ENCODE measurements at places on chromosomes 5 and 9. TPM values are rescaled to one million over a fixed set of nuclear protein-coding genes. Genes with fewer than 3 reads are reported as not detected.

The C6 gene
- total RNA-seq, result not detected

DNA sequence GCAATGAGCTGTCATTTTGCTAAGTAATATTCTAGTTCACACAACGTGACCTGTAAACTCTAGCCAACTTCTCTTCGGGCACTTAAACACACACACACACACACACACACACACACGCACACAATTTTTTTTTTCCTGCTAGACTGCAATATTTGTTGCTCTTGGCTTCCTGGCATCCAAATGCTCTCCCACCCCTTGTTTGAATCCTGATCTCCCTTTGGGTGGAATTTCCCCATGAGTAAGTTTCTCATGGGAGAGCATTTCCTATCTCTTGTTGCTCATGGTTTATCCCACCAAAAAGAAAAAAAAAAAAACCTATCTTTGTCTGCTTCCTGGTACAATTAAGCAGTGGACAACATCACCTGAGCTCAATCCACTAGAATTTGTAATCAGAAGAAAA lies 54.7 kb upstream of the TSLP start:
- no peak for DNase-seq

DNA sequence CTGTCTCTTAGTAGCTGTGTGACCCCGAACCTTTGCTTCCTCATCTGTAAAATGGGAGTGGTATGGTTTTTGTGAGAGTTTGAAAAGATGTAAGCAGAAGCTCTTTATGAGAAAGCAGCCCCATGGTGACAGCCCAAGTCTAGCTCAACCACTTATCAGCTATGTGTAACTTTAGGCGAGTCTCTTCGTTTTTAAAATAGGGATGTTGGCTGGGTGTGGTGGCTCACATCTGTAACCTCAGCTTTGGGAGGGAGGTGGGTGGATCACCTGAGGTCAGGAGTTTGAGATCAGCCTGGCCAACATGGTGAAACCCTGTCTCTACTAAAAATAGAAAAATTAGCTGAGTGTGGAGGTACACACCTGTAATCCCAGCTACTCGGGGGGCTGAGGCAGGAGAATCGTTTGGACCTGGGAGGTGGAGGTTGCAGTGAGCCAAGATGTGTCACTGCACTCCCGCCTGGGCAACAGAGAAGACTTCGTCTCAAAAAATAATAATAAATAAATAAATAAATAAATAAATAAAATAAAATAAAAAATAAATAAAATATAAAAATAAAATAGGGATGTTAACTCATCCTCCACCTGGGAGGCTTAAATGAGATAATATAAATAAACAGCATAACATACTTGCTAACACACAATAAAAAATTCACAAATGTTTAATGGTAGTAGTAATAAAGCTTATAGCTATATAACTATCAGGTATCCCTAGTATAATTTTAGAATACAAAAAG lies 71.7 kb downstream of the APBA1 start:
- no peak for DNase-seq

The PCDHB10 gene
- total RNA-seq, result 0.89 TPM

The MAPK9 gene
- 27.8 TPM for total RNA-seq

GRCh38 chr9:114226246-114227055 lies 71.1 kb downstream of the COL27A1 start:
- no peak for DNase-seq

GRCh38 chr5:33738967-33739366 lies 152.8 kb downstream of the ADAMTS12 start:
- DNase-seq, result no peak

The SNX30 gene
- total RNA-seq, result 17.8 TPM

DNA sequence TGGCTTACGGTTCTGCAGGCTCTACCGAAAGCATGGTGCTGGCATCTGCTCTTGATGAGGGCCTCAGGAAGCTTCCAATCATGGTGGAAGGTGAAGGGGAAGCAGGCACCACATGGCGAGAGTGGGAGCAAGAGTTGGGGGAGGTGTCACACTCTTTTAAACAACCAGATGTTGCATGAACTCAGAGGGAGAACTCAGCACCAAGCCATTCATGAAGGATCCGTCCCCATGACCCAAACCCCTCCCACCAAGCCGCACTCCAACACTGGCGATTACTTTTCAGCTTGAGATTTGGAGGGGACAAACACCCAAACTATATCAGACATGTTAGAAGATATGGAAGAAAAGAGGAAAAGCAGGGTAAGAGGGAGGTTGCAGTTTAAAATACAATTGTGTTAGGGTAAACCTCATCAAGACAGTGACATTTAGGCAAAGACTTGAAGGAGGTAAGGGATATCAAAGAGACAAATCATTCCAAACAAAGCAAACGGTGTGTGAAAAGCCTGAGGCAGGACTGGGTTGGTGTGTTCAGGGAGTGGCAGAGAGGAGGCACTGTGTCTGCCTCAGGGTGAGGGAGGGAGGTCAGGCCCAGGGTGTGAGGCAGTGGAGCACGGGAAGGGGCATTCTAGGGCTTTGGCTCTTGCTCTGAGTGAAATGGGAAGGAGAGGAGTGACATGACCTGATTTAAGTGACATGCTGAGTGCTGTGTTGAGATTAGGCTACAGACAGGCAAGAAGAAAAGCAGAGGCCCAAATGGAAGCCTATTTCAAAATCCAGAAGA lies 80.9 kb downstream of the SREK1 start:
- no peak for DNase-seq

GRCh38 chr9:135007601-135008000 lies 79.9 kb upstream of the OLFM1 start:
- DNase-seq, result no peak

The WNT8A gene
- total RNA-seq, result not detected

The NUTM2F gene
- 0.45 TPM for total RNA-seq

The SLC23A1 gene
- total RNA-seq, result not detected
